Tongue (tissue), 3 donors: ENCODE measurements at places on chromosomes 4 and X. TPM values are rescaled to one million over a fixed set of nuclear protein-coding genes. Genes with fewer than 3 reads are reported as not detected.
A peak's percentile ranks its signal among the peaks of the same experiment; 100 is the strongest.

ASB5 gene
- 206 TPM for total RNA-seq

DNA sequence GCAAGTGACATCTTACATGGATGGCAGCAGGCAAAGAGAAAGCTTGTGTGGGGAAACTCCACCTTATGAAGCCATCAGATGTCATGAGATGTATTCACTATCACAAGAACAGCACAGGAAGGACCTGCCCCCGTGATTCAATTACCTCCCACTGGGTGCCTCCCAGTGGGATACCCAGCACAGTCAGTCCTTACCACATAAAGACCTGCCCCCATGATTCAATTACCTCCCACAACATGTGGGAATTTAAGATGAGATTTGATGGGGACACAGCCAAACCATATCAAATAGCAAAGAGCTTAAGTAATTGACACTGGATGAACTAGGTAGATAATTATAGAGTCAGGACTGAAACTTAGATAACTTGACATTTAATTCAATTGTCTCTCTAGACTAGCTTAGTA lies 85.6 kb downstream of the SLIT2 start:
- no peak for DNase-seq

GRCh38 chr4:156419080-156419685 lies 465.5 kb upstream of the CTSO start:
- DNase-seq: no peak

GRCh38 chrX:103442536-103442901 lies 66.2 kb downstream of the BEX3 start:
- DNase-seq: peak; percentile 4

TRIM61 gene
- 4.2 TPM for total RNA-seq

DNA sequence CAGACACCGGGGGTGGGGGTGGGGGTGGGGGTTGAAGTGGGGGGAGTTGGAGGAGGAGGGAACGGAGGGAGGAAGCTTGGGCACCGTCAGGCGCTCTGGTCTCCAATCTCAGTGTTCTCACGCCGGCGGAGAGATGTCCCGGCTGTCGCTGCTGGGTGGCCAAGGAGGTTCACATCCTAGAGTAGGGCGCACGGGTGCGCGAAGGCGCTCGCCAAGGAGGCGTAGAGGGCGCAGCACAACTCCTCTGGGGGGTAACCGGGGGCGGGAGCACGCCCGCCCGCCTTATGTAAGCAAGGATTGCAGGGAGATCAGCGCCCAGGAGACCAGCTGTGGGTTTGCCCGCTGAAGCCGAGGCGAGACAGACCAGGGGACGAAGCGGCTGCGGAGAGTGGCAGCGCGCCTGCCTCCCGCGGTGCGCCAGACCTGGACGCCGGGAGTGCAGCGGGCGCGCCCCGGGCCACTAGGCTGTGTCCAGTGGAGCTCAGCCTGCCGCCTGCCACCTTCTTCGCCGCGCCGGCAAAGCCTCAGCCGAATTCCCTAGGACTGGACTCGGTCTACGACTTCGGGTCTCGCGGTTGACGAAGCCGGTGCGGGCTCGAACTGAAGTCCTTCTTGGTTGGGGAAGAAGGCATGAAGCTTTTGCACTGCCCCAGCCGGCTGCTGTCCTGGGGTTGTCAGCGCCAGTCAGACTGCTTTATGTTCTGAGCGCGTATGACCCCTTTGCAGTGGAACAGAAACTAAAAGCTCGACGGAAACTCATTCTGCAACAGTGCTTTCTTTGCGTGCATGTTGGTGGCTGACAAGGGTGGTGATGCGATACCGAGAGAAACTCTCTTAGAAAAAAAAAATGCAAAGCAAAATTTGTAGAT lies 707 bp upstream of the UNC5C start:
- peak; percentile 55 for DNase-seq

GDPD2 gene
- 1.5 TPM for total RNA-seq

ANKRD37 gene
- 20.1 TPM for total RNA-seq

GRCh38 chr4:24582235-24582832 lies 2.0 kb downstream of the DHX15 start:
- peak; percentile 23 for DNase-seq

CPLX1 gene
- total RNA-seq: not detected

NPNT gene
- 110 TPM for total RNA-seq

- no peak for DNase-seq
Measured at GRCh38 chr4:145171911-145172310, 8.5 kb downstream of the OTUD4 start.

GRCh38 chrX:70332600-70332999 lies 42.7 kb downstream of the KIF4A start:
- DNase-seq: no peak

DNA sequence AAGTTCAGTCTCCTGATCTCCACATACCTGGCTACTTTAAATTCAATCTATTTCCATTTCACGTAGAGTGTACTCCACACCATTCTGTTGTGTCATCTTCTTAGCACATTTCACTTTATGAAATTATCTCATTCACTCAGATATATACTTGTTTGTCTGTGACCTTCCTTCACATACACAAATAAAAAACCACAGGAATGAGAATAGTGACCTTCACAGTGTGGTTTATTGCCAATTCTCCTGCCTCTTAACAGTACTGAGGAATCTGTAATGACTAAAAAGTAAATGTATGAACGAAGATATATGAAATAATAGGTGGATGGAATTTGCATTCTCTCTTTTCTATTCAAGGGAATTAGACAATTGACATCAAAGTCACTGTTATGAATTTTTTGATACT lies 183.9 kb upstream of the PCDH7 start:
- DNase-seq: no peak

GRCh38 chr4:25258980-25259578 lies 25.2 kb downstream of the PI4K2B start:
- no peak for DNase-seq

GRCh38 chrX:24081661-24082154 lies 27.0 kb downstream of the EIF2S3 start:
- DNase-seq: peak; percentile 37

DNA sequence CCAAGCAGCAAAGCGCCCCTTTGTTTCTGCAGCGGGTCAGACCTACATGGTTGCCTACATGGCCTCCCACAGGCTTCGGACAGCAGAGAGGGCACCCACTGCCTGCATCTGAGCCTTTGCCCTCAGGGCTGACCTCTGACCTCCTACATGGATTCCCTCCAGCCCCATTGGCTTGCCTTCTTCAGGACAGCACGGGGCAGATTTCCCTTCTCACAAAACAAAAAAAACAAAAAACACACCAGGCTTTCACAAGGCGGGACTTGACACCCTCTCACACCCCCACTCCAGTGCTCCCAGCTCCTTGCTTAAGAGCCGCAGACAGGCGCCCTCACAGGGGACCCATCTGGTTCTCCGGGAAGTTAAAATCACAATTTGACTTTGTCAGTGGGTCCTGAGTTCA lies 32.9 kb downstream of the ZFYVE28 start:
- no peak for DNase-seq

DNA sequence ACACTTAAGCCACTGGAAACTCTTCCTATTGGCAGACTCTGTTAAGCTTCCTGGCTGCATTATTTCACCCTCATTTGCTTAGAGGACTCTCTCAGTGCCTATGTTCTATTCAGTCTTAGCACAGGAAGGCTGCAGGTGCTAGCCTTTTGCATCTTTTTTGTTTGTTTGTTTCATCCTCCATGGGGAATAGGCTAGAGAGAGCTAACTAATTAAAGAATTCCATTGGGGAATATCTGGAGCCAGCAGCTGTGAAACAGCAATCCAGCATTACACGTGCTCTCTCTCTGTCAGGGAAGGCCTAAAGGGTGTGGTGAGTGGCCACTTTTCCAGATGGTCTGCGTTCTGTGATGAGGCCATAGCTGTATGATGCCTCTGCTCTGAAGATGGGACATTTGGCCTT lies 633.6 kb downstream of the SPRY1 start:
- peak; percentile 84 for DNase-seq

SEL1L3 gene
- total RNA-seq: 22.6 TPM

- no peak for DNase-seq
Measured at GRCh38 chr4:140800666-140801065, 44.5 kb upstream of the TBC1D9 start.

GRCh38 chr4:175970724-175971123 lies 94.9 kb upstream of the WDR17 start:
- no peak for DNase-seq

- DNase-seq: no peak
Measured at GRCh38 chr4:131531087-131531486, 1618.0 kb upstream of the PCDH10 start.

NPY2R gene
- total RNA-seq: 0.41 TPM

- DNase-seq: peak; percentile 5
Measured at GRCh38 chrX:44344194-44344593, 722 bp upstream of the EFHC2 start.

- DNase-seq: peak; percentile 5
Measured at GRCh38 chrX:38656350-38656915, 95.1 kb downstream of the TSPAN7 start.

EGFL6 gene
- total RNA-seq: 12.5 TPM

- DNase-seq: no peak
Measured at GRCh38 chr4:102580463-102580842, 79.3 kb downstream of the NFKB1 start.

- DNase-seq: no peak
Measured at GRCh38 chr4:85637778-85638177, 162.8 kb downstream of the ARHGAP24 start.

GRCh38 chr4:70936200-70936787 lies 34.1 kb downstream of the MOB1B start:
- DNase-seq: no peak

STPG2 gene
- 0.31 TPM for total RNA-seq

CLDN2 gene
- total RNA-seq: 1.3 TPM

APOOL gene
- total RNA-seq: 8.7 TPM
